ENCODE measurements at places on chromosomes 3 and 15. TPM values are rescaled to one million over a fixed set of nuclear protein-coding genes. Genes with fewer than 3 reads are reported as not detected.

GRCh38 chr3:19074257-19074900 lies 73.9 kb upstream of the KCNH8 start:
- DNase-seq: no peak

The BDH1 gene
- 3.4 TPM for total RNA-seq

The OR5K2 gene
- total RNA-seq: not detected

The ZDHHC23 gene
- total RNA-seq: 0.93 TPM

GRCh38 chr15:79130535-79131130 lies 40.1 kb upstream of the RASGRF1 start:
- DNase-seq: no peak

The CLDN18 gene
- not detected for total RNA-seq

The GLDN gene
- total RNA-seq: 8.1 TPM

DNA sequence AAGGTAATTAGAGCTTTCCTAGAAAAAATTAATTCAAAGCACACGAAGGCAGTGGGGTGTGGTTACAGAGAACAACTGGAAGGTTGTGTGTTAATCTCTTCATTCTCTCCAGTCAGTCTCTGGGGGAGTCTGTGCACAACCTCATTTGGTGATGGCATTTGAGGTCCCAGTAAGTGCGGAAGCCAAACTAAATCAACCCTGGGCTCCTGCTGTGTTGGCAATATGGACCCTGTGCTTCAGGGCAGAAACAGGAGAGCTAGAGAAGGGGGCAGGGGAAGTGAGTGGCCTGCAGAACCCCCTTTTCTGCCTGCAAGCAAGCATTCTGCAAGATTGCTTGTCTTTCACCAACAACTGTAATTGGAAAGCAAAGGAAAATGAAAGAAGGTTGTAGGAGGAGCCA lies 195.9 kb upstream of the ST8SIA2 start:
- no peak for DNase-seq

The PLA2G4D gene
- total RNA-seq: not detected

The IQCF5 gene
- not detected for total RNA-seq

The SKOR1 gene
- 0.51 TPM for total RNA-seq

The ACAP2 gene
- total RNA-seq: 46.8 TPM

GRCh38 chr15:81002331-81003096 lies 1.8 kb downstream of the TLNRD1 start:
- DNase-seq: peak; percentile 81

DNA sequence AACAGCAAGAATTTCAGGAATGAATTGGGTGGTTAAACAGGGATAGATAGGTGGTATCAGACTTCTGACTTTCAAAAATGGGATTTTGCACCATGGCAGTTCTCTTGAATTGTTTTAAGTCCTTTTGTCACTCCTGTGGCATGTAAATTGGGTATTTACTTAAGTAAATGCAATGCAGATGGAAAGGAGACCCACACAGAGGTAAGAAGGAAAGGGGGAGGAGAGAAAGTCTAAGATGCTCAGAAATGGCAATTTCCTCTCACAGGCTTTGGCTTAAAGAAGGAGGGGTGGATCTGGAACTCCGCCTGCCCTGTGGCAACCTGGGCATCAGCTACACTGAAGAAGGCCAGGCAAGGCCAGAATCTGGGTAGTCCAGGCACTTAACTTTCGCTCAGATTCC lies 197.1 kb upstream of the UBE2E1 start:
- no peak for DNase-seq

Data from posterior vena cava (tissue), 2 donors.